ENCODE measurements at places on chromosomes 4 and X. TPM values are rescaled to one million over a fixed set of nuclear protein-coding genes. Genes with fewer than 3 reads are reported as not detected.

DNA sequence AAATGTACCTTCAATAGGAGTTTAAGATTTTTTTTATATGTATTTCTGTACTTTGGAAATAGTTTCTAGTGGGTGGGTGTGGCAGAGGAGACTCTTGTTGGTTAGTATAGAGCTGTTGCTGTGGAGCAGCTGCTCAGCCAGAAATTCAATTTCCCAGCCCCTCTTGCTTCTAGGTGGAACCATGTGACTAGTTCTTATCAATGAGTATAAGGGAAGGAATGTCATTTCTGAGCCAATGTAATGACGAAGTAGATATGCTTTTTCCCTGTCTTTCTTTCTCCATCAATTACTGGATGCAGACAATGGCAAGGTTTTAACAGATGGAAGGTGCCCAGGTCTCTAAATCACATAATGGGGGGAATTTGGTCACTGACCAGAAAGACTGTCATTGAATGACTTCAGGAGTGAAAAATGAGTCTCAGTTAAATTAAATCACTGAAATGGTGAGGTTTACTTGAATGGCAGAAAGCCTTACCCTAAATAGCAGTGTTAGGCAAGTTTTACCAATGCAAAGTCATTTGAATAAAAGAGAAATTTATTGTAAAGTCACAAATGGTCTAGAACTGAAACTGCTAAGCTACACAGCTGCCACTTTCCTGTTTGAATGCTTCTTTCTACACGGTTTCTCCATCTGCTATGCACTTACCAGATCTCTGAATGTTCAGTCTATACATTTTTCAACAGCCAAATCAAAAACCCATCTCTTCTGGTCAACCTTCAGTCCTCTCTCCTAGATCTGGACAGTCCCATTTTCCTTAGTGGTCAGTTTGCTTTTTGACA lies 795.4 kb upstream of the MAGEB2 start:
- DNase-seq = no peak

- no peak for DNase-seq
These were observed 49.5 kb downstream of the RGS12 start for GRCh38 chr4:3342182-3342854.

- no peak for DNase-seq
These were observed 23.8 kb downstream of the SMIM20 start for GRCh38 chr4:25937801-25938200.

DNA sequence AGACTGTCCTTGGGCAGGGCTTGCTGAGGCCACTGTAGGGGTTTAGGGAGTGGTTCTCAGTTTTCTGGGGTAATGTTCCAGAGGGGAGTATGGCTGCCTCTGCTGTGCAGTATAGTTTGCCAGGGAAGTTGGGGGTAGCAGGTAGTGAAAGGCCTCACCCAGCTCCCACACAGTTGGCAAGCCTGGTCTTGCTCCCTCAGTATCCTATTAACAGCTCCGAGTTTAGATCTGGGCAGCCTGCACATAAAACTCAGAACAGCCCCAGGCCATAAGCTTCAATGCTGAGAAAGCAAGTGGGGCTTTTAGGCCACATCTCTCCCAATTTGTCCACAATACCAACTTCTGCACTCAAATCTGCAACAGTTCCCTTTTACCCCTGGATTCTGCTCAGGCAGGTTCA lies 205.2 kb downstream of the GALNTL6 start:
- no peak for DNase-seq

DNA sequence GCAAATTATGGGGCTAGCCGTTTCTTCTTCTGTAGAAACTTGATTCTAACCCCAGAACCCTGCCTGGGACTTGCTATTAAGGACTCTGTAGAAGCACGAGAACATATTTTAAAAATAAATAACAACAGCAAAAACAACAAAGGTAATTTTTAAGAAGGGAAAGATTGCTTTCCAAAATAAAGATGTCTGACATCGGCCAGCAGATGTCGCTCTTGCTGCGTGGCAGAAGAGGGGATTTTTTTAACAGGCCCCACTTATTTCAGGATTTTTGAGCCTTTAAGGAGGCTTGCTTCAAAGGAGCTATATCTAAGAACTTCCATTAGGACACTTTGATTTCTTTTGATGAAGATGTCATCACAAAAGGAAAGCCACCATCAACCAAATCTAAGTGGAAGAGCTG lies 62.8 kb upstream of the EGFL6 start:
- DNase-seq = no peak

DNA sequence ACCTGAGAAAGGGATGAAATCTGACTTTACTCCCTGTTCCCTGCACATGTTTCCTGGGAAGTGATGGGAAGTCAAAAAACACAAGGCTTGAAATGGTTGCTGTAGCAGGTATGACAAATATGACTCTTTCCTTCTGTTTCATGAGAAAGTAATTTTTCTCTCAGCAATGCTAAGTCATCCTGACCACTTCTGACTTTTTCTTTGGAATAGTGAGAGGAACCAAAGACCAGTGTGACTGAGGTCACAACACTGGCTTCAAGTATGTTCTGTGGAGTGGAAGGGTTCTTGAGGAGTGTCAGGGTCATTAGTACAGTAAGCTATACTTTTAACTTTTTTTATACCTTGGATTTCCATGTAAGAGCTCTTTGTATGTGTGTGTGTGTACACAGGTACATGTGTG lies 225.3 kb downstream of the PPP3CA start:
- no peak for DNase-seq

- no peak for DNase-seq
These were observed 15.8 kb downstream of the ZCCHC12 start for GRCh38 chrX:118839334-118839958.

DNA sequence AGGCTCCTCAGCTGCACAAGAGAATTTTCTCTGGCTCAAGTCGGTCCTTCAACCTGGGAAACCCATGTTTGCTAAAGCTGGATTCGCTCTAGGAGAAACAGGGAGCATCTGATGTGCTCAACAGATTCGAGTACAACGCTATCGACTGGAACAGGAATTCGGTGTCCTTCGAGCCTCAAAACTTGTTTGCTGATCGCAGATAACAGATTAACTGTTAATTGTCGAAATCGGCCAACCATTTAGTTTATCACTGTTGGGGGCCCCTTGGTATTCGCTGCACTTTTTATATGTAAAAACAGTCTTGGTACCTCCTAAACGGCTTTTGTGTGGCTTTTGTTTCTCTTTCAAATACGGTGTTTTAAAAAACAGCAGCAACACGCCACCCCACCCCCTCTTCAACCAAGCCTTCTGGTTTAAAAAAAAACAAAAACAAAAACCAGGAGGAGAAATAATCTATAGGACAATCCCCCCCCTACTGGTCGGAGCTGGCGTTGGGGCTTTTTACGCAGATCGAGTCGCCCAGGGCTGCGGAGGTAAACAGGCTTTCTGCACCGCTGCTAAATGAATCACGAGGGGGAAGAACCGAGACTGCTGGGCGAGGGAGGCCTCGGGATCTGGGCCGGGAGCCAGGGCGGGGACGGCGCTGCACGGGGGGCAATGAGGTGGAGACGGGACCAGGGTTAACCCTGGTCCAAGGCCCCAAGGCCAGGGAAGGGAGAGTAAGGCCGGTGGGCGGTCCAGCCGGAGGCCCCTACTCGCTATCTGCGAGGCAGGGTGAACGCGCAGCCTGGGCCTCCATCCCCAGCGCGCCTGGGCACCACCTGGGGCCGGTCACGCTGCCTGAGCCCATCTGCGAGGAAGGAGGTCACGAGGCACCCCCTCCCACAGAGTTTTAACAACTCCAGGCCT lies 71.7 kb upstream of the BCOR start:
- no peak for DNase-seq

- no peak for DNase-seq
These were observed 25.9 kb downstream of the PKD2 start for GRCh38 chr4:88033309-88033708.

DNA sequence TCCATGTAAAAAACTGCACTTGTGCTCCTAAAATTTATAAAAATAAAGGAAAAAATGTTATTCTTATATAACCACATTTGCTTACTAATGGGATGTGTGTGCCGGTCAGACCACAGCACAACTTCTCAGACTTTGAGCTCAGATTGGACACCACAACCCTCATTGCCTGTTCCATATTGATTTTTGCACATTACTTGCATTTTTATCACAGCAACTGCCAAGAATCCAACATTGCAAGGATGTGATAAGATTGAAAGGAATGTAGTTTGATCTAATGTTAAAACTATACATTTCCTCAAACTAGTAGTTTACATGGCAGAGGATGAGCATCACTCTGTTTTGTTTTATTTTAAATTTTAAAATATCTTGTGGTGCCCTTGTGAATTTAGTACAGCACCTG lies 227.8 kb downstream of the KDR start:
- no peak for DNase-seq

DNA sequence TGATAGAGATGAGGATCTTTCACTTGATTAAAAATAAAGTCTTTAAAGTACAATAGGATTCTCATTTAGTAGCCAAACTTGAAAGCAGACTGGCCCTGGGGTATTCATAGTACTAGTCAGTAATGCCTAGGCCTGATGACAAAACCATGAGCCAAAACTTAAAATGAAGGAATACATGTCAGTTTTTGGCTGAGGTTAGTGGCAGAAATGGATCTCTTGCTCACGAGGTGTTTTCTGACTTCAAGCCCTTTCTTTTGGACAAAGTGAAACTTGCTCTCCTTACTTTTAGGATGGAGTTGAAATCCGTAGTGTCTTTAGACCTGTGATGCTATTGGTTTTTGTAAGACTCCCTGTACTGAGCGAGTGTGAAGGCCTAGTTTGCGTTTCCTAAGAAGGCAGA lies 157.7 kb downstream of the CCNG2 start:
- no peak for DNase-seq

DNA sequence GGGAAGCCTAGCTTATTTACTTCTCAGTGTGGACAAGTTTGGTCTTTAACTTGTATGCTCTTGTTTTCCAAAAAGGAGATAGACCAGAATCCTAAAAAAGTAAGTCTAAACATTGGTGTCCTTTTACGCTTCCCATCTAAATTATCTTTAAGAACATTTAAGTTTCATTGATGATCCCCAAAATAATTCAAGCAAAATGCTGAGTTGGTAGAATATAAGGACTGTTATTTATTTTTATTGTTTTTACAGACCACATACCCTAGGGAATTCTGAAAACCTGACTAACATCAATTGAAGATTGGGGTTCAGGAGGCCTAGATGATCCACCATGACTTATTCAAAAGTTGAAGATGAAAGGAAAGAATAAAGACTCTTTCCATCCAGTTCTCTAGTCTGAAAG lies 653.0 kb downstream of the CCSER1 start:
- no peak for DNase-seq

DNA sequence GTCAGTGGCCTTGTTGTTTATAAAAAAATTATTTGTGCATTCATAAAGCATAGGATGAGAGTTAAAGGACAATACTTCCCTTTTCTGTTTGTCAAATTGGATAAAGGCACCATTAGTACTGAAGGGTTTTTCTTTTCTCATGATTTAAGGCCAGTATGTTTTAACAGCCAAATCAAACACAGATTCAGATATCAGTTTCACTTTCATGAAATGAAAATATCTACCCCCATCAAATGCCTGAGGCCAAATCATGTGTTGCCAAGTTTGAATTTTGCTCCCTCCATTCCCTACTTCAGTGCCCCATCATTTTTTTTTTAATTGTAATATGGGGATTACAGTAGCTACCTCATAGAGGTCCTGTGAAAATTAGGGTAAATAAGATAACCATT lies 745.9 kb downstream of the RPA4 start:
- DNase-seq = no peak

- DNase-seq = no peak
These were observed 737.2 kb upstream of the SLIT2 start for GRCh38 chr4:19514276-19515070.

DNA sequence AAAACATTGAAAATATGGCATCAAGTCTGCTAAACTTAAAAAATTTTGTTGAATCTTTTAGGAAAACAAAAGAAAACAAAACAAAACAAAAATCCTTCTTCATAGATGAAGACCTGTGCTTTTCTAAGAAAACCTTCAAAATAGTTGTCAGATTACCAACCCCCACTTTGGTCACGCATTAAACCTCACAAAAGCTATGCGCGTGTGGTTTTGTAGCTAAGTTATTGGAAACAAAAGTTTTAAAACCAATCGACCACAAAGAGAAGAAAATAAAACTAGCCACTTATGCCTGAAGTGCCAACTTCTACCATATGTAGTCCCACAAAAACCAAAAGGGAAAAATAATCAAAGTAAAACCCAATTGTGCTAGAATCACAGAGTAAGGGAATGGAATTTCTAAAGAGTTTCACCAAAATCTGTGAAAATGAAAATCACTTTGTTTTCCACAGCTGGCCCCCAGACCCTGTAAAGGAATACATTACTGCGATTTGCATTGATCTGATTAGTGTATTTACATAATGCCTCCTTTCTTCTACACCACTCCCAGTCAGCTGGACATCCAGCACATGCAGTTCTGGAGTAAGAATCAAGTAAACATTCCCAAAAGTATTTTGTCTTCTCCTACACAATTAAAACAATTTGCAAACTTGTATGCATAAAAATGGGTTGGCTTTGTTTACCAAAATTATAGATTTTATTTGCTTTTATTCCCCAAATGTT lies 330.1 kb upstream of the DKK2 start:
- DNase-seq = no peak

GRCh38 chrX:15165832-15166231 lies 104.1 kb downstream of the ASB9 start:
- DNase-seq = no peak

DNA sequence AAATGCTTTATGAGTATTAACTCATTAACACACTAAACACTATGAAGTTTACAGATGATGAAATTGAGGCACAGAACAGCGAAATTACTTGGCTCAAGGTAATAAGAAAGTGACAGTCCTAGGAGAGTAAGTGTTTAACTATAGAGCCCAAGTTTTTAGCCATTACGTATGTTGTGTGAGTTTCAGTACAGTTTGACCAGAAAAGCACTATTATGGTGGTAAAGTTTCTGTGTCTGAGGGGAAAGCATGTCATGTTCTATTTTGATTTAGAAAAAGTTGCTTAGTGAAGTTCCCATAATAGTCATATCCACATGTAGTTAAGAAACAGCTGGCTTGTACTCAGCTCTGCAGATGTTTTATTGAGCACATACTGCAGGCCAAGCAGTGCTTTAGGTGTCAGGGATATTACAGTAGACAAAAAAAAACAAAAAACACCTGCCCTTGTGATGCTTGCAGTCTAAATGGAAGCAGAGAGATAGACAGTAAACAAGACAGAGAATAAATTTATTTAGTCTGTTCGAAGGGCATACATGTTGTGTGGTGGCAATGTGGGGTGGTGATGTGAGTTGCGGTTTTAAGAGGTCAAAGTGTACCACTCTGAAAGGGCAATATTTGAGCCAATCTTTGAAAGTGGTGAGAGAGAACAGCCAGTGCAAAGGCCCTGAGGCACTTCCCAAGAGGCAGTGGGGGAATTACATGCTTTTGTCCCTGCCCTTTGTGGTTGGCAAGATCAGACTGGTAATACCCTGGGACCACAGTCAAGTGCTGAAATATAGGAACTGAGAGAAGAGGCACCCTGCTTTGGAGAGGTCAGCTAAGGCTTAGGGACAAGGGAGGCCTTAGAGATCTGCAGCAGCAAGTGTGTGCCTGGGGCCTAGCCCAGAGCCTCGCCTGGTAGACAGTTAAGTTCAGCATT lies 6.2 kb downstream of the TMEM131L start:
- DNase-seq = no peak

Gene TMPRSS11B
- polyA plus RNA-seq = 0.17 TPM

Gene FAM47E
- polyA plus RNA-seq = 8.1 TPM

Gene CXCR3
- polyA plus RNA-seq = not detected

Gene ASB11
- not detected for polyA plus RNA-seq

Gene ADAM29
- not detected for polyA plus RNA-seq

Gene AKAP4
- polyA plus RNA-seq = 0.30 TPM

Gene HSFX2
- 0.31 TPM for polyA plus RNA-seq

Gene C1QTNF7
- 22.5 TPM for polyA plus RNA-seq

Gene PCDH18
- 161 TPM for polyA plus RNA-seq

Gene CFAP99
- polyA plus RNA-seq = 1.6 TPM
